ENCODE measurements at places on chromosomes 7 and 10. TPM values are rescaled to one million over a fixed set of nuclear protein-coding genes. Genes with fewer than 3 reads are reported as not detected.
A peak's percentile ranks its signal among the peaks of the same experiment; 100 is the strongest.

DNA sequence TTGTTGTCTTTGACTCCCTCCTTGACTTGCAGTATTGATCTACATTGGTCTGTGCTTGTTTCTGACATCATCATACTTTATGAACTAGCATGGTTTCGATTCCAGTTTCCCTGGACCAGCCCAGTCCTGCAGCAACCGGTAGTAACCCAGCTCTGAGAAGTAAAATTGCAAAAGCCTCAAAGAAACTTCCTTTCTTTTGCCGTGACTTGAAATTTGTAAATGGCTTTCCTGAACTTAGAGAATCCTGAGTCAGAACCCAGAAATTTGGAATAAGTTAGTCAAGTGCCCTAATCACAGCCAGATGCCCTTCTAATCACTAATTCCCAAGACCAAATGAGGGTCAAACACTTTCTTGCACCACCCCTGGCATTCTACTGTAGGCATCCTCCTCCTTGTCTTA, 15.0 kb downstream of the TAS2R60 start:
- no peak for DNase-seq

- DNase-seq: peak; percentile 76
These were observed 43.7 kb downstream of the DNAJB9 start for GRCh38 chr7:108613147-108613948.

DEPP1 gene
- 0.12 TPM for total RNA-seq

DNA sequence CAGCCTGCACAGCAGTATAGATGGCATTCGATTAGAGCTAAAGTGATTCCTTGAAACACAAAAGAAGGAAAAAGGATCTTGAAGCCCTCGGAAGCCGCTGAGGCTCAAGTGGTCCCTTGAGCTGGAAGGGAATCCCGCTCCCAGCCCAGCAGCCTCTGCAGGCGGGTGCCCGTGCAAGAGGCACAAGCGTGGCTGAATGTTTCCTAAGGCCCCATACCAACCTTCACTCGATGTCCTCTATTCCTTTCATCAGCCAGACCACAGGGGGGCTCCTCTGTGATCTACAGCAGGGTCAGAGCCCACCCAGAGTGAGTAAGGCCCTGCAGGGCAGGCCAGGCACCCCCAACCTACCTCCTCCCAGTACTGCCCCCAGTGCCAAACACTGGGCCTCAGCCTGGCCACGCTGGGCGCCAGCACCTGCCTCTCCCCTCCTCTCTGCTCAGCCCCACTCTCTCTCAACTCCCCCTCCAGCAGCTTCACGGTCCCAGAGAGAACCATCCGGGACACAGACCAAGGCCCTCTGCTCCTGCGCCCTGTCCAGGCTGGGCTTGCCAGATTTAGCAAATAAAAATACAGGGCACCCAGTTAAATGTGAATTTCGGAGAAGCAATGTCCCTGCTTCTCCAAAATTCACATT, 30.5 kb downstream of the EBF3 start:
- no peak for DNase-seq

DNA sequence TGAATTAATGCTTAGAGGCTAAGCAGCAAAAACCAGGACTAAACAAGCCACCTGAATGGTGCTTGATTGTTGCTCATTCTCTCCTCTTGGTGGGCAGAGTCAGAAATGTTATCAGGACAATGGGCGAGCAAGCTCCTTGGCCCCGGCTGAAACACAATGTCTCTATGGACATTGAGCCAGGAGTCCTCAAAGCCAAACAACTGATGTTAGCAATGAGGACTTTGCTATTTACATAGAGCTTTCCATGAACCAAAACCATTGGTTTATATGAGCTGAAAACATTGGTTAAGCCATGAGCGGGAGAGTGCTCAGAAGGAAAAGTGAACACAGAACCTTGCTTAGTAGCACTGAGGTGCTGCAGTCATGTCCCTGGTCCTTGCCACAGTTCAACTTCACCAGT, 21.5 kb upstream of the NPVF start:
- DNase-seq: no peak

THSD7A gene
- 1.7 TPM for total RNA-seq

TES gene
- total RNA-seq: 42.4 TPM

DNA sequence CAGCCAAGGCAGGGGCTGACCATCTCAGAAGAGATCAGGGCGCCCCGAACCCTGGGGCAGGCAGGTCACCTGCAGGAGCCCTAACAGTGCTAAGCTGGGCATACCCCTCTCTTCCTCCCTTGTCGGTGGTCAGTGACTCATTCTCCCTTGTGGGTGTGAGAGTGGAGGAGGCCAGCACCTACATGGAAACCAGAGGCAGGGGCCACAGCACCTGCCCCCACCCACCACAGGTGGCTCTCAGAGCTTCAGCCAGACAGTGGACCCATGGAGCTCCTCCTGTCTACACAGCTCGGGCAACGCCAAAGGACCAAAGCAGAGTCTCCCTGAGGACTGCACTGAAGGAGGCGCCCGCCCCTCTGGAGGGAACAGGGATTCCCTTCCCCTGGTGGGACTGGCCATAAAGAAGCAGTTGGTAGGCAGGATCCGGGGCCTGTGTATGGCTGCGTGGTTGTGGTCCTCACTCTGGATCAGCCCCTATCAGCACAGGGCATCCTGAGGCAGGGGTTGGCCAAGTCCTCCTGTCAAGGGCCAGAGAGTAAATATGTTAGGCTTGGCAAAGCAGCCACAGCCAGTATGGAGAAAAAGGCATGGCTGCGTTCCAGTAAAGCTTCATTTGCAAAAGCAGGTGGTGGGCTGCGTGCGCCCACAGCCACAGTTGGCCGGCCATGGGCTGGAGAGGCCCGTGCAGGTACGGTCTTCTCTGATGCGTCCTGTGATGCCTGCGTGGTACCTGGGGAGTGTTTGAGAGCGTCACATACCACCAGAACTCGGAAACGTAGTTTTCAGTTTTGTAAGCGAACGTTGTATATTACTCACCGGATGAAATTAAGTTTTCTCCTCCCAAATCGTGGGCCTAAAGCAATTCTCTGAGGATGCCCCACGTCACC, 198.2 kb downstream of the EBF3 start:
- no peak for DNase-seq

TMEM176A gene
- total RNA-seq: not detected

GRCh38 chr10:8144496-8144895, 90.0 kb downstream of the GATA3 start:
- no peak for DNase-seq

KIFBP gene
- 36.4 TPM for total RNA-seq

GRCh38 chr10:33289776-33290175, 44.7 kb downstream of the NRP1 start:
- no peak for DNase-seq

CALML5 gene
- total RNA-seq: not detected

- DNase-seq: peak; percentile 86
These were observed at the start of gene TMEM26 for GRCh38 chr10:61452655-61453641. TSS of gene TMEM26 (minus strand) at chr10:61453381. CDS start at chr10:61453081, 300 bp downstream.

- DNase-seq: no peak
These were observed 2.7 kb downstream of the HBP1 start for GRCh38 chr7:107171496-107171895.

- DNase-seq: no peak
These were observed 43.4 kb downstream of the FAM20C start for GRCh38 chr7:235576-236395.

DNA sequence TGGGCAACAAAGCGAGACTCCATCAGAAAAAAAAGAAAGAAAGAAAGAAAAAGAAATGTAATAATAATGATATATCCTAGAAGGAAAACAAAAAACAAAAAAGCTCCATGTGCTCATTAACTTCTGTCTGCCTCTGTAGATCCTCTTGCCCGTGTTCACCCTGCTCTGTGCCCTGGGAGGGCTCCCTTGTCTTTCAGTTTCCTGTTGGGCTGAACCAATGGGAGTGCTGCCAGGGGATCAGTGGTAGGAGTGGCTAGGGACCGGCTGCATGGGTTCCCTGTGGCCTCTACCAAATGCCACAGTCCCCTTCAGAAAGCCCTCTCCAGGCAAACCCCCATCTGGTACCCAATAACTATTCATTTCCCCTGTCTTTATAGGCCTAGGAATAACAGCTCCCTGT, 51.8 kb upstream of the PARD3 start:
- peak; percentile 45 for DNase-seq

OR2A12 gene
- total RNA-seq: not detected

GRCh38 chr10:130658687-130659290, 522.6 kb downstream of the GLRX3 start:
- DNase-seq: no peak

DNA sequence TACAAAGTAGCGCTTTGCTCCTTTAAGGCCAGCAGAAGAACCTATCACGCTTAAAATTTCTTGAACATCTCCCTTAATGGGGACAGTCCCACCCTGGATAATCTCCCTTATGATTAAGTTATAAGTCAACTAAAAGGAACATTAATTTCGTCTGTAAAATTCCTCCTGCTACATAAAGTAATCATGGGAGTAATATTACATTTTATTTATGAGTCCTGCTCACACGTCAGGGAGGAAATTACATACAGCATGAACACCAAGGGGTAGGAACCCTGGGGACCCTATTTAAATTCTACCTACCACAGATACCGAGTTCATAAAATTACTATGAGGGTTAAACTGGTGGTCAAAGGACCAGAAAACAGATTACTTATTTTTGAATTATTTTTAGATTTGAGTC, 926.6 kb upstream of the MBL2 start:
- DNase-seq: no peak

TCAF2 gene
- 0.28 TPM for total RNA-seq

CTNNA3 gene
- total RNA-seq: 0.50 TPM

- DNase-seq: no peak
These were observed 78.4 kb upstream of the MEOX2 start for GRCh38 chr7:15764851-15765382.

CASD1 gene
- total RNA-seq: 39.0 TPM

SHH gene
- total RNA-seq: not detected

GRCh38 chr10:44476409-44477045, 91.6 kb upstream of the CXCL12 start:
- no peak for DNase-seq

All from GM23338 (cell line).